Activated CD4-positive, alpha-beta T cell treated with anti-CD3 and anti-CD28 coated beads, Interleukin-10, Interleukin-2, amounts not matched to agents 100 ng/mL and 50 ng/mL, durations not matched to agents 16 hours and 8 hours (primary cell): ENCODE measurements at places on chromosomes 12 and 14.

DNA sequence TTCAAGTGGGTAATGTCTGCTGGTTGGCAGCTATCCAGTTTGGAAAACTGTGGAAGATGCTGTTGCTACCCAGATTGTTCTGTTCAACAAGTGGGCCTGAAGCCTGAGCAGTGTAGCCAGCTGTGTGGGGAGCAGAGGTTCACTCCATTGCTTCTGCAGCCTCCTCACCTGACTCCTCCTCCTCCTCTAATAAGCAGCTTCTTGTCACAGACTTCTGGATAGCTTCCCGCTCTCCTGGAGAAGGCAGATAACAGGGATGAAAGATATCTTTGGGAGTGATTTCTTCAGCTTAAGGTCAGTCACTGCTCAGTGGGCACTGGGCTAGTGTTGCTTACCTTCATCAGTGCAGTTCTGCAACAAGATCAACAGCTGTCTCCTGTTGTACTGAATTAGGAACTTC lies 2.0 kb downstream of the POP5 start:
- no peak for DNase-seq

GRCh38 chr12:100755186-100755585 lies 39.4 kb upstream of the ANO4 start:
- DNase-seq, result no peak

DNA sequence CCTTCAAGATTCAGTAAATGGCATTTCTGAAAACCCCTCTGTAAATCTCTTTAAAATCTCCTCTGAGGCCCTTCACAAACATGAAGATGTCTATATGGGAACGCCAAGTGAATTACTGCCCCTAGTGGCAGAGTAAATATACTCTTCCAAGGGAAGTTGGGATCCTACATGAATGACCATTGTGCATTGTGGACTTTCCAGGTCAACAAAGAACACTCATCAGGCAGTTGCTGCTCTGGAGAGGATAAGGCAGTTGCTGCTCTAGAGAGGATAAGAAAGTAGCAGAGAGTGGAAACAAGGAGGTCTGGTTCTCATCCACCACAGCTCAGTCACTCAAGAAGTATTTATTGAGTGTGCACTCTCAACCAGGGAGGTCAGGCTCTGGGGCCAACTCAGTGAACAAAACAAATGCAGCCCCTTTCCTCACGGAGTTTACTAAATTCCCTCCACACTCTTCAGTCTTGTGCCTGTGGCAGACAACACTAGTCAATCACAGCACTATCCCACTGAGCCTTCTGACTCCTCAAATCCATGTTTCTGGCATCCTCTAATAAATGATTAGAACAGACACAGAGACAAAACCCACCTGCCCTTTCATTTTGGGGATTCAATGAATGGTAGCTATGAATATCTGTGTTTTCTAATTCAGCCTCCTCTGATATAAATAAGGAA lies 52.9 kb downstream of the SVOP start:
- no peak for DNase-seq

- DNase-seq, result no peak
These were observed 42.1 kb upstream of the GPR132 start for GRCh38 chr14:105107351-105107750.

DNA sequence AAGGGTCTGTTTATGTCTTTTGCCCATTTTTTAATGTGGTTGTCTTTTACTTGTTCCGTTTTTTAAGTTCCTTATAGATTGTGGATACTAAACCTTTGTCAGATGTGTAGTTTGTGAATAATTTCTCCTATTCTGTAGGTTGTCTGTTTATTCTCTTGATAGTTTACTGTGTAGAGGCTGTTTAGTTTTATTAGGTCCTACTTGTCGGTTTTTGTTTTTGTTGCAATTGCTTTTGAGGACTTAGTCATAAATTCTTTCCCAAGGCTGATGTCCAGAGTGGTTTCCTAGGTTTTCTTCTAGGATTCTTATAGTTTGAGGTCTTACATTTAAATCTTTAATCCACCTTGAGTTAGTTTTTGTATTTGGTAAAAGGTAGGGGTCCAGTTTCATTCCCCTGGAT lies 33.9 kb downstream of the SLC39A9 start:
- no peak for DNase-seq

- DNase-seq, result no peak
These were observed 45.7 kb upstream of the KCNA5 start for GRCh38 chr12:4997939-4998338.

- peak; percentile 5 for DNase-seq
These were observed 216.9 kb downstream of the NTF3 start for GRCh38 chr12:5648692-5649359.

DNA sequence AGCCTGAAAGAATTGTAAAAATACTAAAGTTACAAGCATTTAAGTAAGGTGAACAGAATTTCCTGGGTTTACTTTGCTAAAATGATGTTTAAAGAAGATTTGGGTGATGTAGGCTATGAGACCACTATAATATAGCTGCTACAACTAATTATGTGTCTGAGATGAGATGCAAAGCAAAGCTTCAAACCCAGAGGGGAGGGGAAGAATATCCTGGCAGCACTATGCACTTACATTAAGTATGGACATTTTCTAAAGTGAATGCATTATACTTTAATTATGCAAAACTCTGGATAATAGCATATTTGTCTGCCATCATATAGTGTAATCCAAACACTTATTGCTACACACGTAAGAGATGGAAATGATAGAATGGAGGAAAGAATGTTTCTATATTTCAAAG lies 1003.7 kb downstream of the GALC start:
- DNase-seq, result no peak

- no peak for DNase-seq
These were observed 149.8 kb upstream of the SFSWAP start for GRCh38 chr12:131561051-131561450.

- no peak for DNase-seq
These were observed 19.7 kb downstream of the HSPB8 start for GRCh38 chr12:119198440-119198839.
